ENCODE measurements at places on chromosomes 7 and 10. TPM values are rescaled to one million over a fixed set of nuclear protein-coding genes. Genes with fewer than 3 reads are reported as not detected.

GRCh38 chr7:49778731-49779270 lies 5.4 kb downstream of the VWC2 start:
- no peak overlapping the region for H3K4me3 ChIP-seq
- peaks cover 68% of the 10 kb centered on the region for H3K27me3 ChIP-seq
- H3K27ac ChIP-seq, result no peak overlapping the region
- H3K4me1 ChIP-seq, result peaks cover 17% of the 10 kb centered on the region
- H3K36me3 ChIP-seq, result no peaks in the 10 kb centered on the region

- peak; percentile 100 for DNase-seq
- no peaks in the 10 kb centered on the region for H3K36me3 ChIP-seq
- H3K4me1 ChIP-seq, result no peaks in the 10 kb centered on the region
- H3K27ac ChIP-seq, result peak within 1 kb of the TSS; percentile 92
Observed at GRCh38 chr7:12686891-12687717, at the start of gene ARL4A. TSS of gene ARL4A (plus strand) at chr7:12687633. CDS start at chr7:12688255, 622 bp downstream.

DNA sequence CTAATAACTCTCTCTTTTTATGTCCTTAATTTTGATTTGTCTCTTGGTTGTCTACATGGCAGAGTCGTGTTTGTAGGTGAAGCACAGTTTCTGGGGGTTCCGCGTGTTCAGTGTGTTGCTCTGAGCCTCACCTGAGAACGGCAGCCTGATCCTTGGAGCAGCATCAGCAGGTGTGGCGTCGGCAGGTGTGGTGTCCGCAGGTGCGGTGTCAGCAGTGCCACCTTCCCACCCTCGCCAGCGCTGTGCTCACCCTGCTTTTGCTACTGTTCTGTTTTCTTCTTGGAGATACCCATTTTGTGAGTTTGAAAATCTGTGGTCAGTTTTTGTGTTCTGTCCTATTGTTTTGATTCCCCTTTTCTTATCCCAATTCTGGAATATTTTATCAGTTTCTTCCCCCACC lies 406.6 kb downstream of the GLRX3 start:
- no peak overlapping the region for H3K27ac ChIP-seq
- no peak for DNase-seq
- H3K4me1 ChIP-seq, result no peaks in the 10 kb centered on the region
- no peak overlapping the region for H3K4me3 ChIP-seq

DNA sequence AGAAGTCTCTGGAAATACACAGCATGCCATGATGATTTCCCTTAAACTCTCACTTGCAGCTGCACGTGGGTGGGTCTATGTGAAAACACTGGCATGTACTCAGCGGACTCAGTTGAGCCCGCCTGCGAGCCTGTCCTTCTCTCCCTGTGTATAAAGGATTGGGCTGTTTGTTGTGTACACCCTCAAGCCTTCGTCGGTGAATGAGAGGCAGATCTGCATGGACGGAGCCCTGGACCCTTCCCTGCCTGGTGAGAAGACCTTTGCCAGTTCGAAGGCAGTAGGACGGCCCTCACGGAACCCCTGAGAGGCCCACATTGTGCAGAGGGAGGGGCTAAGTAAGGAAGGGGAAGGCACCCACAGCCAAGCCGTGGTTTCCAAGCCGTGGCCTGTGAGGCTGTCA lies 121.2 kb downstream of the WDFY4 start:
- H3K36me3 ChIP-seq, result no peaks in the 10 kb centered on the region
- H3K27ac ChIP-seq, result no peak overlapping the region
- H3K4me3 ChIP-seq, result no peak overlapping the region

Gene SLC4A2
- total RNA-seq, result 188 TPM

GRCh38 chr7:44882899-44883298 lies 2.4 kb downstream of the PURB start:
- no peaks in the 10 kb centered on the region for H3K27me3 ChIP-seq
- no peak overlapping the region for H3K27ac ChIP-seq
- H3K4me3 ChIP-seq, result peak overlapping the region; percentile 17
- no peak for DNase-seq
- peaks cover 43% of the 10 kb centered on the region for H3K4me1 ChIP-seq

GRCh38 chr7:82530361-82530760 lies 86.8 kb upstream of the CACNA2D1 start:
- no peaks in the 10 kb centered on the region for H3K36me3 ChIP-seq
- no peak overlapping the region for H3K4me3 ChIP-seq
- no peaks in the 10 kb centered on the region for H3K4me1 ChIP-seq
- H3K27me3 ChIP-seq, result no peaks in the 10 kb centered on the region
- DNase-seq, result no peak
- no peak overlapping the region for H3K27ac ChIP-seq

Gene FBXL13
- 3.3 TPM for total RNA-seq

DNA sequence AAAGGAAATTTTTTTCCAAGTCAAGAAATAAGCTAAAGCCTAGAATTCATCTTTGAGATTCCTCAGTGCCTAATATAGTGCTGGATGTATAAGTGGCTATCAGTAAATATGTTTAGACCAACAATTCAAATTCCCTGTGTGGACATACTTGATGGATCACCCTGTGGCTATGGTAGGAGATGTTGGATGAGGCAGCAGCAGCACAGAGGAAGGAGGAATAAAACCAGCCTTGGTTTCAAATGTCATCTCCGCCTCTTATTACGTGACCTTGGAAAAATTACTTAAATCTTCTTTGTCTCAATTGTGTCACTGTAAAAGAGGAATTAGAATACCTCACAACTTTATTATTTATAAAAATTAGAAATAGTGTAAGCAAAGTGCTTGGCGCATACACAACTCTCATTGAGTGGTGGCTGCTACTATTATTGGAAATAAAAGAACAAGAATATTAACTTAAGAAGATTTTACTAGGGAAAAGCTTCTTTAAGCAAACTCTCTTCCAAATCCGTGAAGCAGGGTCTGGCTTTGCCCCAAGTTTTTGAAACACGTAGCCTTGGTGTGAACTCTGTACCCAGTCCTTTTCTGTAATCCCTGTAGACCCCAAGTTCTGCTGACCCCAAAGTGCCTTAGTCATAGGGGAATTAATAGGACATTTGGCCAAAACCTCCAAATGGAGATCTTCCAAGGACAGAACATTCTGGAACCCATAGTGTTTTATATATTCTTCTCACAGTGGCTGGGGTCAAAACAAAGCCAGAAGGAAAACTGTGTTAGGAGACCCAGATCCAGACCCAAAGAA lies 283.8 kb downstream of the PTEN start:
- no peaks in the 10 kb centered on the region for H3K27me3 ChIP-seq
- no peaks in the 10 kb centered on the region for H3K4me1 ChIP-seq
- DNase-seq, result no peak

DNA sequence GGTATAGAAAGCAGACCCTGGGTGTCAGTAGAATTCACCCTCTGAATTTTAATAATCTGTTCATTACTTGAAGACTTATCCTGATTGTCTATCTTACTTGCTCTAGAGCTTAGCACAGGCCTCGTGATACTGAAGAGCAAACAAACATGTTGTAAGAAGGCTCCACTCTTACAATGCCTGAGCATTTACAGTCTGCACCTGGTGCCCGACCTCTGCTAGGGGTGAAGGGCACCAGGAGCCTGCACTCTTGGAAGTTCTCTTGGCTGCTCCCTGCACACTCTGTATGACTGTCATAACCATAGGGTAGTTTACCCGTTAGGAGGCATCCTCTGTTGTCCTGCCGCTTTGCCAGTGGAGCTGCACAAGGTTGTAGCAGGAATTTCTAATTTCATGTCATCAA lies 91.3 kb upstream of the NPY start:
- H3K36me3 ChIP-seq, result no peaks in the 10 kb centered on the region
- peak; percentile 33 for DNase-seq
- H3K4me1 ChIP-seq, result peaks cover 5% of the 10 kb centered on the region
- H3K27me3 ChIP-seq, result no peaks in the 10 kb centered on the region
- peak overlapping the region; percentile 72 for H3K27ac ChIP-seq

DNA sequence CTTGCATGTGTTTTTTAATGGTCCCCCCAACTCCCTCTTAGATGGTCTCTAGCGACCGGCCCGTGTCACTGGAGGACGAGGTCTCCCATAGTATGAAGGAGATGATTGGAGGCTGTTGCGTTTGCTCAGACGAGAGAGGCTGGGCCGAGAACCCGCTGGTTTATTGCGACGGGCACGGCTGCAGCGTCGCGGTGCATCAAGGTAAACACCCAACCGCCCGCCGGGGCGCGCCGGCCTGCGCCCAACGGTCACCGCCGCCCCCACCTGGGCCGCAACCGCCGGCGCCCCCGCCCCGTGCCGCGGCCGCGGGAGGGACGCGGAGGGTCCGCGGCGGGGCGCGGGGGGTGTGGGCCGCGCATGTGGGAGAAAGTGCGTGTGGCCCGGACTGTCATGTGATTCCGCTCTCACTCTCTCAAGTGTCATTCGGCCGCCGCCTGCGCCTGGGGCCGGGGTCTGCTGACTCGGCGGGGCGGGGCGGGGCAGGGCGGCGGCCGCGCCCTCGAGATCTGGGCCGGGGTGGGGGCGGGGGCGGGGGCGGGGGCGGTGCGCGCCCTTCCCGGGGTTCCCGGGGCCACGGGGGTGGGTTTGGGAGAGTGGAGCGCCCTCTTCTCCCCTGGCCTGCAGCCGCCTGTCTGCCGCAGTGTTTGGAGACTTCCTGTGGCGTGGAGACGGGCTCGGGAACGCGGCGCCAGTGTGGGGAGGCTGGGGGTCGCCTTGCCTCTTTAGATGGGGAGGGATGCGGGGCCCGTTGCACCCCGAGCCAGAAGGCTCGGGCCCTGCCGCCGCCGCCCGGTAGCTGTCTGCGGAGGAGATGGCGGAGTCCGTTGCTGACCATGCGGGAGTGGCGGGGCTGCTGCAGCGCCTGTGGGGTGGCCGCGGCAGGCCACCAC lies 817 bp downstream of the MLLT10 start:
- H3K27ac ChIP-seq, result peak overlapping the region; percentile 99
- H3K4me1 ChIP-seq, result peaks cover 17% of the 10 kb centered on the region
- H3K4me3 ChIP-seq, result peak overlapping the region; percentile 65
- H3K36me3 ChIP-seq, result peaks cover 9% of the 10 kb centered on the region
- peak; percentile 83 for DNase-seq

GRCh38 chr7:34069676-34070075 lies 164.3 kb downstream of the BMPER start:
- H3K4me1 ChIP-seq, result peaks cover 18% of the 10 kb centered on the region
- no peak overlapping the region for H3K4me3 ChIP-seq
- H3K27ac ChIP-seq, result peak overlapping the region; percentile 22
- DNase-seq, result peak; percentile 26

Gene NUTM2E
- total RNA-seq, result 0.37 TPM

Gene PKD2L1
- total RNA-seq, result not detected

DNA sequence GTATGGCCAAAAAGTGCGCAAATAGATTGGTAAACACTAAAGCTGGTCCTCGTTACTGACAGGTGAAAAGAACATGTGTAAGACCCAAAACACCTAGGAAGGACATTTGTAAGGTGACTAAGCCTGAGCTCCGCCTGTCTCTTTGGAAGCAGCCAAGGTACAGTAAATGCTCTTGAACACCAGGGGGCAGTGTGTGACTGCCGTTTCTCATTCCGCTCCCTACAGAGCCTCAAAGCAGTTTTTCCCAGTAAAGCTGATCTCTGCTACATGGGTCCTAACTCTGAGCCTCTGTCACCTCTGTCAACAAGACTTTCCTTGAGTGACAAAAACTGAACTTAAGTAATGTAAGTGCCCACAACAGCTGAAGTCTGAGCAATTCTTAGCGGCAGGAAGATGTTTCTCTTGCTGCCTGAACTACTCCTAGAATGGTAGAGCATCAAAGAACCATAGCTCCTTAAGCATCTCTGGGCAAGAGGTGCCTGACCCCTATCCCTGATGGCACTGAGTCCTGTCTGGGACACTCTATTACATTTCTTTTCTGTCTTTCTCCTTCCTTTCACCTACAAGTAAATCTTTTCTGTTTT lies 238.0 kb upstream of the INHBA start:
- H3K4me1 ChIP-seq, result peaks cover 13% of the 10 kb centered on the region
- no peaks in the 10 kb centered on the region for H3K27me3 ChIP-seq
- H3K27ac ChIP-seq, result no peak overlapping the region
- peak; percentile 90 for DNase-seq
- no peaks in the 10 kb centered on the region for H3K36me3 ChIP-seq

DNA sequence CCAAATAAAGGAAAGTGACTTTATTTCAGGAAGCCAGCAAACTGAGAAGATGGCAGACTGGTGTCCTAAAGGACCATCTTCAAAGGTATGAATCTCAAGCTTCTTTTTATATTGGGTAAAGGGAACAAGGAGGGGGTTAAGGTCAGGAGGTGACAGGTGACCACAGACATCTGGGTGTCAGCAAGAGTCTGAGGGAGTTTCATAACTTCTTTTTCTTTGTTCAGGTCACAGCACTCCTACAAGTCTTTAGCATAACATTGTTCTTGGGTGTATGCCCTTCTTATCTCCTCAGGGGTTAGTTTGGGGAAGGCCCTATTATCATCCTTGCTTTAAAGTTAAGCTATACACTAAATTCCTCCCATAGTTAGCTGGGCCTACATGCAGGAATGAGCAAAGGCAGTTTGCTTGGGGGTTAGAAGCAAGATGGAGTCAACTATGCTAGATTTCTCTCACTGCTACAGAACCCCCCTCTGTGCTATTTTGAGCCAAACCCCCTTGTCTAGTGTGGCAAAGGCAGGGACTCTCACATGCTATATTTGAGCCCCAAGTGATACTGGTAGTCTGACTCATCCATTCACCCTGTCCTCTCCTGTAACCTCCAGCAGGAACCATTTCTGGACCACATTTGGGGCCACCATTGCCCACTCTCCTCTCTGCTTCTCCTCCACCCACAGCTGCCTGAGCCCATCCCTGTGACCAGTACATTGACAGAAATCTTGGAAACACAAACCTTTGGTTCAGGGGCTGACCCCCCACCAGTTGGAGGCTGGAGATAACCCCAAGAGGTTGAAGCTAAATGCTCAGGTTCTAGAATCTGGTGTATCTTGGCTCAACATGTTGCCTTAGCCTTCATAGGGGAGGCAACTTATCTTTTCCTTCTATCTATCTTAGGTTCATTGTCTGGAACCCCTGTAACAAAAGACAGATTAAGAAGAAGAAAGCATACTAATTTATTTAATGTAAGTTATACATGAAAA lies 55.5 kb upstream of the LRGUK start:
- H3K27ac ChIP-seq, result no peak overlapping the region
- no peaks in the 10 kb centered on the region for H3K27me3 ChIP-seq
- H3K4me3 ChIP-seq, result no peak overlapping the region
- DNase-seq, result no peak

GRCh38 chr7:80216996-80217842 lies 82.6 kb downstream of the GNAI1 start:
- no peaks in the 10 kb centered on the region for H3K27me3 ChIP-seq
- H3K4me3 ChIP-seq, result no peak overlapping the region
- H3K4me1 ChIP-seq, result no peaks in the 10 kb centered on the region
- H3K36me3 ChIP-seq, result no peaks in the 10 kb centered on the region

Data from hepatocyte (in vitro differentiated cells).